ENCODE measurements at places on chromosomes 2 and 18.

GRCh38 chr2:18959200-18959599 lies 369.8 kb upstream of the NT5C1B start:
- DNase-seq = no peak

DNA sequence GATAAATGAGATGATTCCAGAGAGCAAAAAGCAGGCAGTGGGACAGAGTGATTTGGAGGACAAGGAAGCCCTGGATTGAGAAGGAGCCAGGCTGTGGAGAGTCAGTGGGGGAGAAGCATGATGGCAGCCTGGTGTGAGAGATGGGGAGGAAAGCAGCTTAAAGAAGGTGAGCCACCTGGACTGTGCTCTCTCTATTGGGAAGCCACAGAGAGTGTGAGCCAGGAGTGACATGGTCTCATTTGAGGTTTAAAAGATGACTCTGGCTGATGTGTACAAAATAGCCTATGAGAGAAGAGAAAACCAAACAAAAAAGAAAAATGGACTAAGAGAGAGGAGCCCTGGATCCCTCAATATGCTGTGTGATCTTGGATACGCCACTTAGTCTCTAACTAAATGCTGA lies 12.9 kb upstream of the EPAS1 start:
- DNase-seq = no peak

DNA sequence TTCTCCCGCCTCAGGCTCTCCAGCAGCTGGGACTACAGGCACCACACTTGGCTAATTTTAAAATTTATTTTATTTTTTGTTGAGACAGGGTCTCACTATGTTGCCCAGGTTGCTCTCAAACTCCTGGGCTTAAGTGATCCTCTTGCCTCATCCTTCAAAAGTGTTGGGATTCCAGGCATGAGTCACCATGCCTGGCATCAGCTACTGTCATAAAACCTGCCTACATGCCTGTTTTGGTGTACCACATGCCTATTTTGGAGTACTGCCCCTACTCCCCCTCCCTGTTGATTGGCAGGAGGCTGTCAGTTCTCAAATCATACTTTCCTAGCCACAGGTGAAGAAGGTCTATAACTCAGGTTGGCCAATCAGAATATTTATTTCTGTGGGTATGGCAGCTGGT lies 64.0 kb downstream of the CHST9 start:
- DNase-seq = no peak

- no peak for DNase-seq
Measured at GRCh38 chr2:134324430-134324829, 70.6 kb downstream of the MGAT5 start.

DNA sequence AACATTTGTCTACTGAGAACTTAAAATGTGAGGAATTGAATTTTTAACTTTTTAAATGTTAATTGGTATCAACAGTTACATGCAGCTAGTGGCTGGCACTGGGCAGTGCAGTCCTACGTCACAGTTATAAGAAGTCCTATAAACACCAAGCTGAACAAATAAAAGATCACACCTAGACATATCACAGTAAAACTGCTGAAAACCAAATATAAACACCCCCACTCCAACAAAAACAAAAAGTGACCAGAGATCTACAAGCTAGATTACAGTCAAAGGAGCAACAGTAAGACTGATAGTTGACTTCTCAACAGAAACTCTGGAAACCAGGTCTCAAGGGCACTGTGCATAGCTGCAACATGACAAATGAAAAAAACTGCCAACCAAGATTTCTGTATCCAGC lies 19.4 kb downstream of the TLK1 start:
- DNase-seq = no peak

Data from stimulated activated CD4-positive, alpha-beta T cell treated with anti-CD3 and anti-CD28 coated beads, Interleukin-1b, Interleukin-23, amount 100 ng/mL, for 1 hour (primary cell).